KBM-7 (cell line): ENCODE measurements at places on chromosomes 13 and 19.

- no peak for DNase-seq
These were observed 351.7 kb downstream of the SPRY2 start for GRCh38 chr13:79989217-79989661.

GRCh38 chr13:102580552-102581169 is 16.1 kb upstream of the TPP2 start:
- DNase-seq = peak; percentile 68

GRCh38 chr13:75847588-75847987 is 211.5 kb downstream of the LMO7 start:
- no peak for DNase-seq

DNA sequence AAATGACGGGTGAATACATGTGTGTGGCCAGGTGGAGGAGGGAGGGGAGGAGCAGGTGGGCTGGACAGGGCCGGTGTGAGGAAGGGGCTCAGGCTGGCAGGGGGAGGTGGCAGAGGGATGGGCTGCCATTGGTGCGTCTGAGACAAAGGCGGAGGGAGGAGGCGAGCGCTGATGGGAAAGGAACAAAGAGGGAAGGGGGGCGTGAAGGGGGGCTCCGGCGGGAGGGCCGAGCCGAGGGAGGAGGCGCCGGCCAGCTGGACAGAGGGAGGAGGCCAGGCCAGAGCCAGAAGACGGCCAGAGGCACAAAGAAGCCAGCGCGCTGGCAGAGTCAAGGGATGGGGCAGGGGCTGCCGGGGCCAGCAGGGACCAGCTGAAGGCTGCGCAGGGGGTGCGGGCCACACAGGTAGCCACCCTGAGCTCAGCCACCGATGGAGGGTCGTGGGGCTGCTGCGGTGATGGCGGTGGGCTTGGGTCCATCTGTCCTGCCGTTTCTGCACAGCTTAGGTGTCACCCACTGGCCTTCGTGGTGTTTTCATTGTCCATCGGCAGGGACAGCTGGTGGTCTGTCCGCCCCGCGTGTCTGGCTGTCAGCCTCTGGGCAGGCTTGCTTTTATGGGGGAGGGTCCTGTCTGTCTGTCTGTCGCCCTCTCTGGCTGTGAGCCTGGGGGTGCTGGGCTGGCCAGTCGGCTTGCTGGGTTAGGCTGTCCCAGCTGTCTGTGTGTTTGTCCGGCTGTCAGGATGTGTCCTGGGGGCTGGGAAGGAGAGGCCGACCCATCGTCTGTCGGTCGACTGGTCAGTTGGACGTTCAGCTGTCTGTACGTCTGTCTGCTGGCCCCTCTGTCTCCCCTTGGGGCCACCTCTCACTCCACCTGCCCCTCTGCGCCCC is 2.2 kb downstream of the APC2 start:
- no peak for DNase-seq

DNA sequence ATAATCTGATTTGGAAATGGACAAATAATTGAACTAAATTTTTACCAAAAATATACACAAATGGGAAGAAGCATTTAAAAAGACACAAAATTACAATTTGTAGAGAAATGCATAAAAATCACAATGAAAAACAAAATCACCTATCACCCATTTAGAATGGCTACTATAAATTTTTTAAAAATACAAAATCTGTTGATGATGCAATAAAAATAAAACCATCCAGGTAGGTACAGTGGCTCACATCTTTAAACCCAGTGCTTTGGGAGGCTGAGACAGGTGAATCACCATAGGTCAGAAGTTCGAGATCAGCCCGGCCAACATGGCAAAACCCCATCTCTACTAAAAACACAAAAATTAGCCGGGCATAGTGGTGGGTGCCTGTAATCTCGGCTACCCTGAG is 23.5 kb downstream of the ZNF43 start:
- no peak for DNase-seq

- no peak for DNase-seq
These were observed 21.7 kb downstream of the ZNF613 start for GRCh38 chr19:51948975-51949374.

- DNase-seq = no peak
These were observed 350.9 kb downstream of the OLFM4 start for GRCh38 chr13:53379485-53379884.

DNA sequence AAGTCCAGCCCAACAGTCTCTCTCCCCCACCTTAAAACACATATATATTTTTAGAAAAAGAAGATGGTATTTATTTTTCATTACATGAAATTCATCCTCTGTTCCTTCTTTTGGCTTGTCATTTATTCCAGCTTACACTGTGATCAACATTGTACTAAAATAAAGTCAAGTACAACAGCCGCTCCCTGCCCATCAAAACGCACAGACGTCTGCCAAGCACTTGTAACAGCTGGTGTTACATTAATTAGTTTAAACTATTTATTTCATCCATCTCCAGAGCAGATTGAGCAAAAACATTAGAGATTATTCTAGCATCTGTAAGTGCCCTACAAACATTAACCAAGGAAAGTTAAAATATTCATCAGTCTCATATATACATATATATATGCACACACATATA is 350.5 kb downstream of the DACH1 start:
- DNase-seq = no peak

DNA sequence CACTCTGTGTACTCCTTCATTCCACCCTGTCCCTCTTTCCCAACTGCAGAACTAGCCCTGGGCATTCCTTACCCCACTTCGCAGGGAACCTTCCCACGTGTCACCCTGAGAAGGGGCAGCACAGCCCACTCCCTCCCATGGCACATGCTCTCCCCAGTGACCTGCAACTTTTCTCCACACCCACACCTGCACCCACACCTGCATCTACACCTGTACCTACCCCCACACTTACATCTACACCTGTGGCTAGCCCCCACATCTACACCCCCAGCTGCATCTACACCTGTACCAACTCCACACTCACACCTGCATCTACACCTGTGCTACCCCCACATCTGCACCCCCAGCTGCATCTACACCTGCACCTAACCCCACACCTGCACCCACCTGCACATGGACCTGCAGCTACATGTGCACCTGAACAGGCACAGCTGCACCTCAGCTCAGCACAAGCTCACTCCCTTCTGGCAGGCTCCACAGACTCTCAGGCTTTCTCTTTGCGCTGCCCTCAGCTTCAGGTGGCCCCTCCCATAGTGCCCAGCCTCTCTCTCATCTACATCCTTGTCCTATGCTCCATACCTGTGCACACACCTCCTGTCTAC is 234.1 kb downstream of the TUBA3C start:
- no peak for DNase-seq
